ENCODE measurements at places on chromosomes 4 and X. TPM values are rescaled to one million over a fixed set of nuclear protein-coding genes. Genes with fewer than 3 reads are reported as not detected.
A peak's percentile ranks its signal among the peaks of the same experiment; 100 is the strongest.

DNA sequence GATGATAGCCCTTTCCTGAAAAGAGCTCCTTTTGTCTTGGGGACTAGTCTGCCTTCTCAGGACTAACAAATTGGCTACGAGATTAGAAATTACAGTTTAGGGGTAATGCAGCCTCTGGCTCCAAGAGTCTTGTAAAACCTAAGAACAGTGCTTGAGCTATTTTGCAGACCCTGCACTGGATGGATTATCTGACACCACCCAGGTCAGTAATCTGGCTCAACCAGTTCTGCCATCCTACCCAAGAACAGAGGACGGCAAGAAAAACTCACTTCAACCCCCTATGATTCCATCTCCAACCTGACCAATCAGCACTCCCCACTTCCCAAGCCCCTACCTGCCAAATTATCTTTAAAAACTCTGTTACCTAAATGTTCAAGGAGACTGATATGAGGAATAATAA is 225.1 kb downstream of the FAM47A start:
- H3K27ac ChIP-seq, result no peak overlapping the region
- no peak overlapping the region for H3K4me3 ChIP-seq
- H3K36me3 ChIP-seq, result no peaks in the 10 kb centered on the region
- no peaks in the 10 kb centered on the region for H3K27me3 ChIP-seq
- no peaks in the 10 kb centered on the region for H3K4me1 ChIP-seq
- no peak for DNase-seq

GRCh38 chr4:107818301-107818910 is 6.3 kb upstream of the SGMS2 start:
- H3K4me1 ChIP-seq, result peaks cover 8% of the 10 kb centered on the region
- H3K27ac ChIP-seq, result no peak overlapping the region
- peaks cover 15% of the 10 kb centered on the region for H3K27me3 ChIP-seq
- no peak overlapping the region for H3K4me3 ChIP-seq
- no peaks in the 10 kb centered on the region for H3K36me3 ChIP-seq

GRCh38 chr4:38088321-38088720 is 128.1 kb downstream of the PTTG2 start:
- peaks cover 36% of the 10 kb centered on the region for H3K36me3 ChIP-seq
- H3K4me1 ChIP-seq, result peaks cover 16% of the 10 kb centered on the region
- H3K4me3 ChIP-seq, result no peak overlapping the region
- H3K27me3 ChIP-seq, result no peaks in the 10 kb centered on the region

DNA sequence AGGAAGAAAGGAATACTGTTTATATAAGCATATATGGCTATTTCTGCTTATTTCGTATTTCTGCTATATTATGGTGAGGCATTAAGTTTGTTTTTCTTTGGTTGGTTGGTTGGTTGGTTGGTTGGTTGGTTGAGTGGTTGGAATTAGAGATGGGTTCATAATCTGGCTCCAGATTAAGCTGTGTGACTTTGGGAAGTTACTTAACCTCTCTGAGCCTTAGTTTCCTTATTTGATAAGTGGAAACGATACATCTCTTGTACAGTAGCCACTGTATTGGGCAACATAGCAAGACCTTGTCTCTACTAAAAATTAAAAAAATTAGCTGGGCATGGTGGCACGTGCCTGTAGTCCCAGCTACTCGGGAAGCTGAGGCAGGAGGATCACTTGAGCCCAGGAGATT is 46.1 kb upstream of the CEP135 start:
- no peaks in the 10 kb centered on the region for H3K27me3 ChIP-seq
- H3K36me3 ChIP-seq, result peaks cover 39% of the 10 kb centered on the region

DNA sequence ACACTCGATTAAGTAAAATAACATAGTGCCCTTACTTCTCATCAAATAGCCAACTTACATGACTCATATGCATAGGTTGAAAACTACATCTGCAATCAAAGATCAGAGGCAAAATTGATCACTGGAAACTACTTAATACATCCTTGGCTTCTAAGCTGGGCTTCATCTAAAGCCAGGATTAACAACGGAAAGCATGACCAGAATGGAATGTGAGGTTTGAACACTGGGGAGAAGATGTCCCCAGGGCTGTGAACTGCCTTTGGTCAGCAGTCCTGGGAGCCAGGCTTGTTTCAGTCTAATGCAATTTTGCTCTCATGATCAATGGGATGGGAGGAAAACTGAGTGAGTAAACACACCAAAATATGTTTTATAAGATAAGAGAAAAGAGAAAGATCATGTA is 192.5 kb upstream of the TTC29 start:
- DNase-seq, result no peak
- no peak overlapping the region for H3K27ac ChIP-seq
- H3K36me3 ChIP-seq, result no peaks in the 10 kb centered on the region

- peaks cover 42% of the 10 kb centered on the region for H3K4me1 ChIP-seq
- H3K36me3 ChIP-seq, result peaks cover 24% of the 10 kb centered on the region
- no peaks in the 10 kb centered on the region for H3K27me3 ChIP-seq
- no peak overlapping the region for H3K4me3 ChIP-seq
Measured at GRCh38 chrX:20252381-20253231, 14.1 kb downstream of the RPS6KA3 start.

- peaks cover 33% of the 10 kb centered on the region for H3K4me1 ChIP-seq
- H3K27me3 ChIP-seq, result no peaks in the 10 kb centered on the region
- H3K36me3 ChIP-seq, result peaks cover 6% of the 10 kb centered on the region
- no peak overlapping the region for H3K4me3 ChIP-seq
Measured at GRCh38 chr4:184331268-184331995, 113.8 kb upstream of the ENPP6 start.

GRCh38 chr4:15653864-15654592 is 1.1 kb downstream of the FBXL5 start:
- peaks cover 57% of the 10 kb centered on the region for H3K4me1 ChIP-seq
- DNase-seq, result peak; percentile 22
- H3K27me3 ChIP-seq, result no peaks in the 10 kb centered on the region
- peaks cover 13% of the 10 kb centered on the region for H3K36me3 ChIP-seq
- peak overlapping the region; percentile 96 for H3K27ac ChIP-seq

- no peak overlapping the region for H3K4me3 ChIP-seq
- H3K36me3 ChIP-seq, result peaks cover 24% of the 10 kb centered on the region
- DNase-seq, result no peak
- H3K27me3 ChIP-seq, result no peaks in the 10 kb centered on the region
- H3K27ac ChIP-seq, result no peak overlapping the region
Measured at GRCh38 chr4:20735931-20736330, 35.7 kb downstream of the PACRGL start.

- H3K27ac ChIP-seq, result no peak overlapping the region
- H3K36me3 ChIP-seq, result no peaks in the 10 kb centered on the region
- H3K4me3 ChIP-seq, result no peak overlapping the region
- DNase-seq, result peak; percentile 59
- H3K4me1 ChIP-seq, result peaks cover 1% of the 10 kb centered on the region
- no peaks in the 10 kb centered on the region for H3K27me3 ChIP-seq
Measured at GRCh38 chr4:22389240-22389870, 126.5 kb downstream of the ADGRA3 start.

DNA sequence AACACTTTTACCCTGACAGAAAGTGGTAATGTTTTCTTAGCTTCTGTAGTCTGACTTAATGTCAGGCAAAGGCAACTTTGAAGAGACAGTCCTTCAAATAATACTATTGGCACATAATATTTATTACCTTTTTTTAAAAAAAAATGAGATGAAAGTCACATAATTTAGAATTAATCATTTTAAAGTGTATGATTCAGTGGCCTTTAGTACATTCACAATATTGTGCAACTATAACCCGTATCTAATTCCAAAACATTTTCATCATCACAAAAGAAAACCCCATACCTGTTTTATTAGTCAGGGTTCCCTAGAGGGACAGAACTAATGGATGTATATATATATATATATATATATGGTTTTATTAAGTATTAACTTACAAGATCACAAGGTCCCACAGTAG is 94.8 kb upstream of the TEX13A start:
- H3K4me3 ChIP-seq, result no peak overlapping the region
- H3K36me3 ChIP-seq, result no peaks in the 10 kb centered on the region
- no peaks in the 10 kb centered on the region for H3K4me1 ChIP-seq
- no peak for DNase-seq
- no peaks in the 10 kb centered on the region for H3K27me3 ChIP-seq

SAGE1 gene
- total RNA-seq, result not detected

SOWAHD gene
- total RNA-seq, result 3.3 TPM

VCX gene
- total RNA-seq, result not detected

UNC5C gene
- not detected for total RNA-seq

UGT2B10 gene
- not detected for total RNA-seq

SPON2 gene
- total RNA-seq, result 21.5 TPM
